GM18507 (cell line): ENCODE measurements at places on chromosomes 7 and 10.

- DNase-seq = no peak
Measured at GRCh38 chr10:123517426-123517825, 148.7 kb upstream of the GPR26 start.

DNA sequence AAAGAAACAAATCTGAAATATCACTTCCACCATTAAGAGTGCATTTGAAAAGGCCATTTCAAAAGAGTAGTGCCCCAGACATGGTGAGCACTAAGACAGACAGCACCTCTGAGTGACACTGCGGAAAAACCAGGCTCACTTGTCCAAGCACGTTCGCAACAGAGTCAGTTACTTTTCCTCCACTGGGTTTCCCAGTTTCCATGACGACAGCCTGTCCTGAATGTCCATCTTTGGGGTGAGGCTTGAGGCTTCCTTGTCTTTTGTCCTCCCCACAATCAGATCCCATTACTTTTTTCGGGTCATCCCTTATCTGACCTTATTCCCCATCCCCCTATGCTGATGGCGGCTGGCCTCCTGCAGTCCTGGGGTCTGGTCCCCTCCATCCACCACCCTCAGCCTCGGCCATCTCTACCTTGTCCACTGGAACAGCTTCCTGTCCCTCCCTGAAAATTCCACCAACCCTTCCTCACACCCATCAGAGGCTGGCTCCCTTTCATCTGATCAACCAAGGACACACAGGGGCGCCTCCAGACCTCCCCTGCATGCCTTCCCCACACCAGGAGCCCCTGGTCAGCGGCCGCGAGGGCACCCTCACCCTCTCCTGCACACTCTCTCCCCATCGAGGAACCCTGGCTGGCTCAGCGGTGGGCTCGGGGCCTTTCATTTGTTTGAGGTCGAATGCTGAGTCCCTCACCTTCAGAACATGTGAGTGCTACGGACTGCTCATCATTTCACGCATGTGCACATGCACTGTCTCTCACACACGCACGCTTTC lies 363.6 kb downstream of the DNAJB6 start:
- DNase-seq = no peak

DNA sequence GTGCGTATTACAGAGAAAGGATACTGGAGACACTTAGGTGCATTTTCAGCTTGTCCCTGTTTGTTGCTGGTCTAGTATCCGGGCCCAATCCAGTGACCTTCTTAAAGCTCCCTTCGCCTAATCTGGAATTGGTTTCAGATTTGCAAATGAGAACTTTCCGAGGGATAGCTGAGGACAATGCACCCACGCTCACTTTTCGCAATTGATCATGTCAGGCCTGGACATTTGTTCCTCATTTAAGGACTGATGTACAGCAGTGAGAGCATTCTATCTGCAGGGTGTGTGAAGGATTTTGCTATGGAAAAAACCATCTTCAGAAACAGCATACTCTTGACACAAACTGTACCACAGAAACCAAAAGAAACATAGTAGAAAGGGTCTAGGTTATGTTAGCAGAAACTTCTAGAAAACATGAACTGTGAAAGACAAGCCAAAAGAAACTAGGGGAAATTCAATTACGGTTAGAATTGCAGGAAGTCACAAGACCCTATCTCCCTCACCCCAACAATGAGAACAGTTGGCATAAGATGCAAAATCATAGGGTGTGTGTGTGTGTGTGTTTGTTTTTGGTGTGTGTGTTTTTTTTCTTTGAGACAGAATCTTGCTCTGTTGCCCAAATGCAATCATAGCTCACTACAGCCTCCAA lies 331.1 kb downstream of the CALN1 start:
- no peak for DNase-seq

DNA sequence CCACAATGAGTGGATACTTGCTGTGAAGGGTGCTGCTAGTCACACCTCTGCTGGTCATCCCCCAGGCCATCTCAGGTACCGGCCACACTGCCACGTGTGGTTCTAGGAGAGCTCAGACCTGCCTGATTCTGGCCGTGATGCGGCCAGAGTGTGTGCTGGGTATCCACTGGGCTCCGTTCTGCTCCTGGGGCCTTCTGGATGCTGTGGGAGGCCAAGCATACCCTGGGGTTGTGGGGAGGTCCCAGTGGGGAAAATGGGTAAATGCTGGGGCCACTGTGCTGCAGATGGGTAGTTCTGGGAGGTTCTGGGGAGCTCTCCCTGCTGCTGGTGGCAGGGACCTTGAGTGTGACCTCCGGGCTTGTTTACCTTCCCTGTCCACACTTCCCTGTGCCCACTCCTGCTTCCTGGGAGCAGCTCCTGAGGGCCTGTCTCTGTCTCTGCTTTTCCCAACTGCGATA lies 318.4 kb downstream of the GLRX3 start:
- no peak for DNase-seq

DNA sequence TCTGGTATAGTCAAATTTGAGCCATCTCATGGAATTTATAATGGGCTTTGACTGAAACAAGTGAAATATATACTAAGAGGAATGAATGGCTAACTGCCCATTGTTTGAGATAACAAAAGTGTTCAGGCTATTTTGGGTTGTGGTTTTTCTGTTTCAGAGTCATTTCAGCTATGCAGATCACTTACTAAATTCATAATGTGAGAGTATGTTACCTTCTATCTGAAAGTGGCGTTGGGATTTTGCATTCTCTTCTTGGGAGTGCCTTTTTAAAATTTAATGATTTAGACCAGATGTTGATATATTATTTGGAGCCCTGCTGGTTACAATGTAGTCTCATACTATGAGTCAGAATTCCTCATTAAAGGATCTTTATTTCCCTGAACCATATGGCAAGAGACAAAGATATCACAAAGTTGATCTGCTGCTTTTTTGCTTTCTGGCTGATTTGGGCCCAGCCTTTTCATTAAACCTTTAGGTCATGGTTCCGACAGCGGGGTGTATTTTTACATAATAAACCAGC lies 10.4 kb downstream of the VCL start:
- DNase-seq = no peak

GRCh38 chr7:83504330-83504729 lies 144.6 kb downstream of the SEMA3E start:
- no peak for DNase-seq

DNA sequence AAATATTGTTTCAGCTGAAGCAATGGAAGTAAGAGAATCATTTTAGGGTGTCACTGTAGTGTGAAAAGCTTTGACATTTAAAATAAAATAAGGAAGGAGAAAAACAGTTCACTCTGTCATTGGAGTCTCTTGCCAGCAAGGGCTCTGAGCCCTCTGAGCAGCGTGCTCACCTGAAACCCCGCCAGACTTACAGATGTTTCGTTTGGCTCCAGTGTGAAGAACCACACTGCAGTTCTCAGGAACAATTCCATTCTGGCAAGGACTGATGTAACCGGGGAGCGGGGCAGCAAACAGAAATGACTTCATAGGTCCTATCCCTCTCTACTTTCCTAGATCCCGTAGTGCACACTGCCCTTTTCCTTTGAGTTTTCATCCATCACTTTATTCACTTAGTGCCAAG lies 164.3 kb downstream of the CELF2 start:
- DNase-seq = no peak

- no peak for DNase-seq
Measured at GRCh38 chr7:17521437-17521836, 223.0 kb downstream of the AHR start.

- DNase-seq = no peak
Measured at GRCh38 chr7:137965942-137966640, 35.8 kb downstream of the CREB3L2 start.

DNA sequence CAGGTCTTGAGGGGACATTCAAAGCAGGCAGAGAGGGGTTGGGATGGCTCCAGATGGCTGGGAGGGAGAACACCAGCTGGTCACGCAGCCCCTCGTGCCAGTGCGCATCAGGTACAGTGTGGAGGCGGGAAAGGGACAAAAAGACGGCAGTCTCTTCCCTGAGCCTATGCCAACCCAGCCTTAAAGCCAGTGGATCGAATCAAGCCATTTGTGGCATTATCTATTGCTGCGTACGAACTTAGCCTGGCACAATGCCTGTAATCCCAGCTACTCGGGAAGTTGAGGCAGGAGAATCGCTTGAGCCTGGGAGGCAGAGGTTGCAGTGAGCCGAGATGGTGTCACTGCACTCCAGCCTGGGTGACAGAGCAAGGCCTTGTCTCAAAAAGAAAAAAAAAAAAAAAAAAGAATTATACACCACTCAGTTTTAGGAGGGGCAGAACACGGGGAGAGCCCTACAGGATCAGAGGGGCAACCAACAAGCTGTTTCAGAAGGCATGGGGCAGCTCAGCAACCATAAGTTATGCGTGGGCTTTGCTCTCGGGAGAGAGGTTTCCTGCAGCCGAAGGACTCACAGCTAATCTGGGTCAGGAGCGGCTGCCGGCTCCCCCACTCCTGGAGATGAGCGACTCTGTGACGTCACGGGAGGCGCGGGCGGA lies 356 bp upstream of the NDUFB2 start:
- peak; percentile 86 for DNase-seq

DNA sequence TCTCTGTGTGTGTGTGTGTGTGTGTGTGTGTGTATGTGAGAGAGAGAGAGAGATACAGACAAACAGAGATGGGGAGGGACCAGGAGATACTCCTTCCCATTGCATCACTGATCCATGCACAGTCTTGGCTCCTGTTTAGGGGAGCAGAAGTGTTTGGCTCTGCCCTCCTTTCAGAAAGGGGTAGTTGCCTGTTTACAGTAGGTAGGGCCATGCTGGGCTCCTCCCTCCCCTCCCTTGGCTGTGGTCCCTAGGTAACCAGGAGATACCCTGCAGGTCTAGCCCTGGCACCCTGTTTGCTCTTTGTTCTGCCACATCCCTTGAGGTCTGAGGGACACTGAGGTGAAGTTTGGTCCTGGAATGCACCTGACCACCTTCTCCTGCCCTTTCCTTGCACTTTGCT lies 95.3 kb downstream of the RAMP3 start:
- DNase-seq = no peak

DNA sequence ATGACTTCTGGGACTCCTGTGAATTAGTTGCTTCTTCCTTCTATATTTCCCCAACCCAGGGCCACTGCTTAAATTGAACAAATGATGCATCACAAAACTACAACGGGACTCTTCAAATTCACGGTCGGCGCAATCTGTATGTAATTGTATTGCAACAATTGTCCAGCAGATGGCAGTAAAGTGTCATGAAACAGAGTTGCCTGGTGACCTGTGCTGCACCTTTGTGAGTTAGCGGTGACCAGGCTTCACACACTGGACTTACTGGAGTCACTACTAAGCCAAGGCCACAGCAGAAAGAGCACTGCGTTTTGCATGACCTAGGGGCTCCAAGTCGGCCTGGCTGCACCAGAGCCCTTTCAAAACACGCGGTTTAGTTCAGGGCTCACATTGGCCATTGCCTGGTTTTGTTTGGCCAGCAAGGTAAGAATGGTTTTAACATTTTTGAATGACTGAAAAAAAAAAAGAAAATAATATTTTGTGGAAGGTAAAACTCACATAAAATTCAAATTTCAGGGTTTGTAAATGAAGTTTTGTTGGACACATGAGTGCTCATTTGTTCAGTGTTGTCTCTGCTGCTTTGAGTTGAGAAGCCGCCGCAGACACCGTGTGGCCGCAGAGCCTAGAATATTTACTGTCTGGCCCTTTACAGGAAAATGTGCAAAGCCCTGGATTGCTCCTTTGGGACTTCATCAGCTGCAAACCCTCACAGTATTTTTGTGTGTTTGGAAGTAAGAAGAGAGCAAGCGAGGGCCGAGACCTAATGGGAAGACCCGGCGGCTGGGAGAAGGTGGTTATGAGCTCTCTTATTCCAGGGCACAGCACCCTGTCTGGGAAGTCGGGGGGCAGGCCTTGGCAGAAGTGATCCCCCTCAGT lies 23.2 kb upstream of the ZNF32 start:
- DNase-seq = peak; percentile 54

DNA sequence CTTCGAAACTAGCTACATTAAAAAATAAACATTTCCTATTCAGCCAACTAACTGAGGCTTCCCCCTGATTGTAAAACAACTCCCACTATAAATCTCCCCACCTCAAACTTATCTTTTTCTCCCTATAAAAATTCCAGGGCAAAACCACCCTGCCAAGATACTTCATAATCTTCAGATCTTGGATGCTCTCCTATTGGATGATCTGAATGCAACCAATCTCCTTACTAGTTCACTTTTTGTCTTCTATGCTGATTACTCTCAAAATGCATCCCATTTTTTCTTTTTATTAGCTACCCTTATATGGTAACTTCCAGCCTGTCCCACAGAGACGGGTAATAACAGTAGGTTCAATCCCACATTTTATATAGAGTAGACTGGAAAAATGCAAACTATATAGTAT lies 15.0 kb upstream of the PRSS58 start:
- DNase-seq = no peak

- no peak for DNase-seq
Measured at GRCh38 chr10:63267414-63268148, 134.5 kb downstream of the NRBF2 start.

DNA sequence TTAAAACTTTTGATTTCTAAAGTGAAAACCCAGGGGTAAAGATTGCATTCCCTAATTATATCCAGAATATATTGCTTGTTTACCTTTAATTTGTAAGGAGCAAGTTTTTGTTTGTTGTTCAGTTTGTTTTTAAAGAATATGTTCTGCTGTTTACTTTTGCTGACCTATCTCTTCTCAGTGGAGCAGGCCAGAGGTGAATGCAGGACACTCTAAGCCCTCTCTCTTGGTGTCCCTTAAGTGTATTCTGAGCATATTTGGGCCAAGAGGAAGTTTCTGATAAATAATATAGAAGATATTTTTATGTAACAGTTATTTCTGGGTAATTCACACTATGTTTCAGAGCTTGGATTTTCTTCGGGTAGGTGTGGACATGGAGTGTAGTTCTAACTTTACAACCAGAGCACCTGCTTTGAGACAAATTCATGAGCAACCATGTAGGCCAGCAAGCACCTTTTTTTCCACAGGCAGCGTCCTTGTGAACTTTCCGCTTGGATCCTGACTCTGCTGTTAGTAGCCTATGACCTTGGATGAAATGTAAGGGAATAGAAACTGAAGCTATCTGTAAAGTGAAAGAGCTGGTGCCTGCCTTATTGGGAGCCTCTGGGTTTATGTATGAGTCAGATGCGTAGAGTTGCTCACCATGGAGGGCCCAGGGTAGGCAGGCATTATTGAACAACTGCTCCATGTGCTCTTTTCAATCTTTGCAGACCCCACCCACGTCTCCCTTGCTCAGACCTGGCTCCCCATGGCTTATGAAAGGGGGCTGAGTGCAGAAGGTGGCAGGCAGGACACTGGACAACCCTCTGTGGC lies 16.1 kb downstream of the OGDH start:
- DNase-seq = no peak

DNA sequence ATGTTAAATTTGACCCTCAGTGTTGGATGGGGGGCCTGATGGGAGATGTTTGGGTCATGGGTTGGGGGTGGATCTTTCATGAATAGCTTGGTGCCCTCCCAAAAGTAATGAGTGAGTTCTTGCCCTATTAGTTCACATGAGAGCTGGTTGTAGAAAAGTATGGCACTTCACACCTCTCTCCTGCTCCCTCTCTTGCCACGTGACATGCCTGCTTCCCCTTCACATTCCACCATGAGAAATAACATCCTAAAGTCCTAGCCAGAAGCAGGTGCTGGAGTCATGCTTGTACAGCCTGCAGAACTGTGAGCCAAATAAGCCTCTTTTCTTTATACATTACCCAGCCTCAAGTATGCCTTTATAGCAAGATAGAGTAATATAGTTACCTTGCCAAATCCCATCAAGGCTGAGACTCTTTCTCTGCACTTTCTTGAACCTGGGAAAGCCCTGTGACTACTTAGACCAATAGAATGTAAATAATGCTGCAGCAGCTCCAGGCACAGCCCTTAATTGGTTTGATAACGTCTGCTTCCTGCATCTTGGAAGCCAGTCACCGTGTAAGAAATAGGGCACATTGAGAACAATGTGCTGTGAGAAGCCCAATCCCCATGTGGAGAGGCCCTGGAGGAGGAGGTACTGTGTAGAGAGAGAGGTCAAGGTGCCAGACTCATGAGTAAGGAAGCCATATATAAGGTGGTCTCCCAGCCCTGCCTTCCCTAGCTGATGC lies 88.0 kb upstream of the NAMPT start:
- DNase-seq = no peak
